ENCODE measurements at places on chromosomes 4 and X.

DNA sequence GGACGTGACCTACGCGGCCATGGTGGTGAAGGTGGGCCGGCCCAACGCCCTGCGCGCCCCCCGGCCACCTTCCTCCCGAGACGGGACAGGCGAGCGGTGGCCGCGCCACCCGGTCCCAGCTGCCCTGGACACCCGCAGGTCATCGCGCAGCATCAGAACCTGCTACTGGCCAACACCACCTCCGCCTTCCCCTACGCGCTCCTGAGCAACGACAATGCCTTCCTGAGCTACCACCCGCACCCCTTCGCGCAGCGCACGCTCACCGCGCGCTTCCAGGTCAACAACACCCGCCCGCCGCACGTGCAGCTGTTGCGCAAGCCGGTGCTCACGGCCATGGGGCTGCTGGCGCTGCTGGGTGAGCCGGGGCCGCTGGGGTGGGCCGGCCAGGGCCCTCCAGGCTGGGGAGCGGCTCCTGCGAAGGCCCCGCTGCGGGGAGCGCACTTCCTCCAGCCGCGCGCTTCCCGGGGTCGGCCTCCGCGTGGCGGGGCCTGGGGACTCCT is 9.0 kb upstream of the SLC26A1 start:
- DNase-seq = no peak

DNA sequence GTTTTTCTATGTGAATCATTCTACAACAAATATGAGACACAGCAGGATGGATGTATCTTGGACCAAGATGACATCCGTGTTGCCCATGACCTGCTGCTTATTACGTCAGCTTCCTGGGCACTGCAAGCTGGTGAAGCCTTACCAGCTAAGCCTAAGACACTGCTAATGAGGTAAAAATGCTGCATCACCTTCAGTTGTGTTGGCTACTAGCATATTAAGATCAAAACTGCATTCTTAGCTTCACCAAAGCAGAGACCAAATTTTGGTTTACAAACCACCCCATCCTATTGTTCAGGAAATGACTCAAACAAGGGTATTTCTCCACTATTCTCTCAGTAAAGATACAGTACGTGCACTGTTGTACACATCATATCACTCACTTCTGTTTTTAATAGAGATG is 50.3 kb downstream of the MAML3 start:
- no peak for DNase-seq

DNA sequence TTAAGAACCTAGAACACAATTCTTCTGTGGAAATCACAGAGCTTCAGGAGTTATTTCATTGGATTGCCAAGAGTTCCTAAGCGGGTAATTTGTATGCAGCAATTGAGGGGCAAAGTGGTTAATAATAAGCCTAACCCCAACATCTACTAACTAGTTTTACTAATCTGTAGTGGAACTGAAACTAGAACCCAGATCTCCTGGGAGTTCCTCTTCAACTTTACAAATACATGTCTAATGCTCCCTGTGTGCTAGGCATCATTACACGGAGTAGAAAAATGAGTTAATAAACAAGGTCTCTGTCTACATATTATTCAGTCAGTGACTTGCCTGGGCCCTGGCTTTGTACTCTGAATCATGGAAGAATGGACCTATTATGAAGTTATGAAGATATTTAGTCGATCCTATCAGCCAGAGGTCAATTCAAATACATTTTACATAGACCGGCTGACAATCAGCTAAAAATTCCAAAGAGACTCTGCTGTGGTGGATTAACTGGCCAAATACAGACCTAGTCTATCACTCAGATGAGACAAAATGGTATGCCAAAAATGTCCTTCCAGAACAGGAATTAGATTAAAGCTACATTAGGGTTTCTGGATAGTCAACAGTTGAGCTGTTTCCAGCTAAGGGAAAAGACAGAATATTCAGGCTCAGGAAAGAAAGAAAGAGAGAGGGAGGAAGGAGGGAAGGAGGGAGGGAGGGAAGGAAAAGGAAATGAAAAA is 326.0 kb downstream of the FBXW7 start:
- no peak for DNase-seq

DNA sequence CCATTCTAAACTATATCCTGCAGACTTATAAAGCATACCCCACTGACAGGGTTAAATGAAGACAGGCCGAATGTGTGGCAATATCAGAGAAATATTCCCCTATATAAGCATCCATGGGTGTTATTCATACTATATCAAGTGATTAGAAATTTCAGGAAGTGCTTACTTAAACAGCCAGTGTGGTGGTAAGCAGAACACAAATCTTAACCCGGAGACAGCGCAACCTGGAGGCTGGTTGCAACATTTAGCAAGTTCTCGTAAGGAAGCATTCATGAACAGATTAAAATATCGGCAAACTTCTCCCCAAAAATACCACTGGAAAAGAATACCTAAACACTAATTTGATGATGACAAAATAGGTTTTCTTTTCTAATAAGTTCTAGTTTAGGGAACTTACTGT is 261.2 kb downstream of the CBLL2 start:
- DNase-seq = no peak

GRCh38 chr4:47334652-47335051 is 128.8 kb downstream of the COMMD8 start:
- no peak for DNase-seq

GRCh38 chr4:181566490-181566889 is 676.7 kb upstream of the TENM3 start:
- no peak for DNase-seq

DNA sequence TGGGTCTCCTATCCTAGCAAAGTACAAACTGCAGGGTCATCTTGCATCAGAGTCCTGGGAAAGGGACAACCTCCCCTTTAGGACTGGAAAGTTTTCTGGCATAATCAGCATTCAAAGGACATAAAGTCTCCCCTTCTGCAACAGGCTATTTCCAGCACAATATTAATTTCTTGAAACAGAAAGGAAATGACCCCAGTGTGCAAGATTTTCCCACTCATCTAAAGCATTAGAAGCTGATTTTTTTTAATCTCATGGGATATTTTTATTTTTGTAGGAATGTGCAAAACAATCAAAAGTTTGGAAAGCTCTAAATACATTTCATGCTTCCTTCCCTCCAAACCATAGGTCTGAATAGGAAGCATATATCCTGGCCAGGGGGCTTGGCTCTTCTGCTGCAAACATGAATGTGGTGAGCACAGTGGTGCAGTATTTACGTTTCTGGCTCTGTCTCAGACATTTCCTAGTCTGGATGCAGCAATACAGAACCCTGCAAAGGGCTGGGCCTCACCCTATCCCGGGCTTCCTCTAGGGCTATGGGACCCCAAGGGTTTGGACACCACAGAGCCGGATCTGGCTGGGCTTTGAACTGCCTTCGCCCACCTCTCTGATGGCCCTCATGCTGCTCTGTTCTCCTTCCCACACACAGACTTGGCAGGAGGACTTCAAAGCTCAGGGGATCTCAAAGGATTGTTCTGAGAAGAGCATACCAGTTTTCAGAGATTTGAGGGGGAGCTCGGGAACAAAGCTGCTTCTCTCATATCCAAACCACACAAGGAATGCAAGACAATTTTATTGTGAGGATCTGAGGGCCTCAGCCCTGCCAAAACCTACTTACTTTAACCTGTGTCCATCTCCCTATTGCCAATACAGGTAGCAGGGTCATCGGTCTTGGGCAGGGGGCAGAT is 64.9 kb downstream of the POLR2B start:
- DNase-seq = peak; percentile 15

DNA sequence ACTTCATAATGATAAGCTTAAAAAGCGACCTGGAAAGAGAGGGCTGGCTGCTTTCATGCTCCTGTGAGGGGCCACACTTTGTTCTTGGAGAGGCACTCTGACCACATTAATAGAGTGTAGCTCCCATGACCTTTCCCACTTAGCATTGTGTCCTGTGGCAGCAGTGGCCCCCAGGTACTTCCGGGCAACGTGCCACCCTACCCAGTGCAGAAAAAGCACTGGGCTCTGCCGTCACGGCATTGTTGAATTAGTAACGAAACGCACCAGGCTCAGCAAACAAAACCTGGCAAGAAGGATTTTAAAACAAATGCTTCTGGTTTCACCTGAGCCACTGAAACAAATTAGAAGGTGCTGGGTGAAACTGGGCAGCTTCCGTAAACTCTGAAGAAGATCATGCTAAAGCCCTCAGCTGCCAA is 5.4 kb upstream of the SORBS2 start:
- DNase-seq = no peak

GRCh38 chr4:125849869-125850268 is 535.1 kb downstream of the FAT4 start:
- peak; percentile 8 for DNase-seq

GRCh38 chrX:44906542-44906941 is 33.6 kb downstream of the KDM6A start:
- DNase-seq = no peak
